ENCODE measurements at places on chromosomes 2 and 18. TPM values are rescaled to one million over a fixed set of nuclear protein-coding genes. Genes with fewer than 3 reads are reported as not detected.

ASB18 gene
- not detected for total RNA-seq

C1QL2 gene
- not detected for total RNA-seq

RAB6D gene
- not detected for total RNA-seq

UGT1A7 gene
- total RNA-seq = not detected

PAX3 gene
- total RNA-seq = not detected

L3MBTL4 gene
- 0.24 TPM for total RNA-seq

GCG gene
- not detected for total RNA-seq

RESP18 gene
- total RNA-seq = not detected

MAP3K19 gene
- total RNA-seq = not detected

PDE11A gene
- total RNA-seq = not detected

RAB1A gene
- total RNA-seq = 92.2 TPM

SIX3 gene
- total RNA-seq = not detected

CHAC2 gene
- total RNA-seq = 6.9 TPM

FSHR gene
- total RNA-seq = not detected

MAL gene
- total RNA-seq = not detected

RRM2 gene
- 60.6 TPM for total RNA-seq

CROCC2 gene
- total RNA-seq = not detected

LRATD1 gene
- 0.64 TPM for total RNA-seq

SPP2 gene
- total RNA-seq = not detected

ALPP gene
- total RNA-seq = not detected

MROH2A gene
- not detected for total RNA-seq

DHRS9 gene
- total RNA-seq = 0.65 TPM

KYNU gene
- 4.4 TPM for total RNA-seq

ALK gene
- not detected for total RNA-seq

SLC9A4 gene
- total RNA-seq = not detected

ITPRIPL1 gene
- 5.3 TPM for total RNA-seq

ZAP70 gene
- not detected for total RNA-seq

RAD51AP2 gene
- total RNA-seq = not detected

MYOM1 gene
- total RNA-seq = 0.13 TPM

POTEE gene
- total RNA-seq = not detected

STRADB gene
- 39.3 TPM for total RNA-seq

EFR3B gene
- 0.78 TPM for total RNA-seq

MORN2 gene
- total RNA-seq = 17.7 TPM

COMMD1 gene
- total RNA-seq = 59.2 TPM

CXCR1 gene
- total RNA-seq = not detected

ALLC gene
- not detected for total RNA-seq

CNTNAP5 gene
- total RNA-seq = not detected

CFAP221 gene
- not detected for total RNA-seq

C2orf74 gene
- total RNA-seq = 14.3 TPM

GKN1 gene
- not detected for total RNA-seq

IFIH1 gene
- 6.9 TPM for total RNA-seq

NEURL3 gene
- not detected for total RNA-seq

CYS1 gene
- total RNA-seq = 0.39 TPM

NTSR2 gene
- total RNA-seq = not detected

QPCT gene
- 24.2 TPM for total RNA-seq

RAMP1 gene
- total RNA-seq = 21.7 TPM

UGT1A4 gene
- total RNA-seq = not detected

RAB6C gene
- not detected for total RNA-seq

ALPI gene
- total RNA-seq = not detected

ANKRD36C gene
- total RNA-seq = 12.1 TPM

NEU4 gene
- total RNA-seq = not detected

Measured in epithelial cell of alveolus of lung (primary cell).